ENCODE measurements at places on chromosomes 3 and 15.

GRCh38 chr3:58544541-58544940 lies 7.6 kb upstream of the ACOX2 start:
- no peak for DNase-seq

- DNase-seq: no peak
Observed at GRCh38 chr15:90889736-90890456, 5.6 kb downstream of the FES start.

- DNase-seq: no peak
Observed at GRCh38 chr3:174100744-174101143, 703.2 kb downstream of the NLGN1 start.

- no peak for DNase-seq
Observed at GRCh38 chr3:164306042-164306441, 772.3 kb downstream of the SI start.

- no peak for DNase-seq
Observed at GRCh38 chr15:95018888-95019545, 787.7 kb downstream of the MCTP2 start.

- no peak for DNase-seq
Observed at GRCh38 chr3:56851966-56852884, 50.5 kb upstream of the ARHGEF3 start.

GRCh38 chr3:170270282-170270881 lies 48.2 kb downstream of the PRKCI start:
- no peak for DNase-seq

- DNase-seq: no peak
Observed at GRCh38 chr15:67505675-67506572, 15.0 kb upstream of the C15orf61 start.

DNA sequence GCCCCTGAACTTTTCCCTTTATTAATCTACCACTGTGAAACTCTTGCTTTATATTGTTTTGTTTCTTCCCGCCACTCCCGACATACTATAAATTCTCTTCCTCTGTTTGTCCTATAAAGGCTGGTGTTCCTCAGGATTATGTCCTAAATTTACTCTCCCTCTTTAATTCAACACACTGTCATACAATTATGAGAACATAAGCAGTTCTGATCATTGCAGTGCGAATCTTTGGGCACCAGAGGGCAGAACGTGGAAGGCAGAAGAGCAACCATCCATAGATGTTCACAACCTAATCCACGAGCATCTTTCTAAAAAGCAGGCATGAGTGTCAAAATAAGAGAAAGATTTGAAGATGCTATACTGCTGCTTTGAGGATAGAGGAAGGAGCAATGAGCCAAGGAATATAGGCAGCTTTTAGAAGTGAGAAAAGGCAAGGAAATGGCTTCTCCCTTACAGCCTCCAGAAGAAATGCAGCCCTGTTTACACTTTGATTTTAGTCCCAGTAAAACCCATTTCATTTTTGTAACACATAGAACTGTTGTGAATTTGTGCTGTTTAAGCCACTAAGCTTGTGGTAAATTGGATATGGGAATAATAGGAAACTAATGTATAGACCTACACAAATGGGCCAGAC lies 179.4 kb downstream of the GBE1 start:
- no peak for DNase-seq

- no peak for DNase-seq
Observed at GRCh38 chr3:134318166-134318565, 56.1 kb downstream of the AMOTL2 start.

- no peak for DNase-seq
Observed at GRCh38 chr3:30934208-30934550, 39.7 kb upstream of the GADL1 start.

DNA sequence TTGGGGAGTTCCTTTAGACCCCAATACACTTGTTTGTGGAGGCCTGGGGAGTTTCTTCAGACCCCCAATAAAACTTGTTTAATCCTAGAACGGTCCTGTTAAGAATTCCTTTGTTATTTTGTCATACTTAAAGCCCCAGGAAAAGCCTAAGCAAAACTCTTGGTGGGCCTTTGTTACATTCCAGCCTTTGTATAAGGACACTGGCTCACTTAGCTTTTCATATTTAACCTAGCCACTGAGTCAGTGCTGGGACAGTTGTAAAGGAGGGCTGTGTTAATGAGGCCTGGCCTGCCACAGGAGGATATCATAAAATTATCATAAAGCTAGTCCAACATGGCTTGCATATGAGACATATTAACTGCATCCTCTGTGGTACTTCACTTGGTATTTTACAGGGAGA lies 760.1 kb downstream of the ZNF385D start:
- DNase-seq: no peak

- no peak for DNase-seq
Observed at GRCh38 chr3:104632947-104633346, 733.8 kb upstream of the ALCAM start.

DNA sequence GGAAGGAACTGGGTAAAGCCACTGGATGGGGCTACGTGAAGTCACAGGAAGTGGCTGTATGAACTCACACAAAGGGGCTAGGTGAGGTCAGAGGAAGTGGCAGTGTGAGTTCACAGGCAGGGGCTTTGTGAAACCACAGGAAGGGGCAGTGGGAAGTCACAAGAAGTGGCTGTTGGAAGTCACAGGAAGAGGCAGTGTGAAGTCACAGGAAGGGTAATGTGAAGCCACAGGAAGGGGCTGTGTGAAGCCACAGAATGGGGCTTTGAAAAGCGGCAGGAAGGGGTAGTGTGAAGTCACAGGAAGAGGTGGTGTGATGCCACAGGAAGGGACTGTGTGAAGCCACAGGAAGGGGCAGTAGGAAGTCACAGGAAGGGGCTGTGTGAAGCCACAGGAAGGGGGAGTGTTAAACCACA lies 34.6 kb downstream of the GASK1A start:
- no peak for DNase-seq

GRCh38 chr3:46932455-46933225 lies 43.9 kb downstream of the CCDC12 start:
- DNase-seq: no peak

- DNase-seq: no peak
Observed at GRCh38 chr15:48283396-48284145, 47.7 kb upstream of the DUT start.

DNA sequence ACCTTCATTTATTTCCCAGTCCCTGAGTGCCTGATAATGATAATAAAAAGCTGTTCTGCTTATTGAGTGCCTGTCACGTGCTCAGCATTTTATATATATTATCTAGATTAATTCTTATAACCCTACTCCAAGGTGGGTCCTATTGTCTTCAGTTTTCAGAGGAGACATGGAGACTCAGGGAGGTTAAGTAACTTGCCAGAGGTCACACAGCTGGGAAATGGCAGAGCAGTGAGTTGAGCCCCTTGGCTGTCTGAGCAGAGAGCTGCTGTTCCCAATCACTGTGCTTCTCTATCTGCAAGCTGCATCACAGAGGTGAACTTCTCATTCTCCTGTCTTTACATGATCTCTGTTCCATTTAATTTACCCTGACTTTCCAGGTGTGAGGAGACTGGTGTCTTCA lies 32.3 kb upstream of the MRPS22 start:
- DNase-seq: no peak

GRCh38 chr15:78921940-78922339 lies 22.9 kb downstream of the CTSH start:
- DNase-seq: no peak

GRCh38 chr3:3117651-3118050 lies 7.5 kb upstream of the IL5RA start:
- DNase-seq: no peak

DNA sequence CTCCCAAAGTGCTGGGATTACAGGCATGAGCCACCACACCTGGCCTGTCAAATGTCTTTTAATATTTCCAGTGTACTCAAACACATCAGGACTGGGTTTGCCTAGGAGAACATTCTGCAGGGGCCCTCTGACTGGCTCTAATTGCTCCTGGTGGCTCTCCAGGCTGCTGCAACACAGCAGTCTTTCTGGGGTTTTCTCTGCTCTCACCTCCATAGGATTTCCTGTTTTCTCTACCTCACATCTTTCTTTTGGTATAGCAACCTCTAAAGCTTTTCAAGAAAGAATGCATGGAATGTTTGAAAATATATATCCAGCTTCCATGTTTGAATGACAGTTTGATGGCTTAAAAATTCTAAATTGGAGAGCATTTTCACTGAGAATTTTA lies 83.3 kb upstream of the IGSF10 start:
- DNase-seq: no peak

DNA sequence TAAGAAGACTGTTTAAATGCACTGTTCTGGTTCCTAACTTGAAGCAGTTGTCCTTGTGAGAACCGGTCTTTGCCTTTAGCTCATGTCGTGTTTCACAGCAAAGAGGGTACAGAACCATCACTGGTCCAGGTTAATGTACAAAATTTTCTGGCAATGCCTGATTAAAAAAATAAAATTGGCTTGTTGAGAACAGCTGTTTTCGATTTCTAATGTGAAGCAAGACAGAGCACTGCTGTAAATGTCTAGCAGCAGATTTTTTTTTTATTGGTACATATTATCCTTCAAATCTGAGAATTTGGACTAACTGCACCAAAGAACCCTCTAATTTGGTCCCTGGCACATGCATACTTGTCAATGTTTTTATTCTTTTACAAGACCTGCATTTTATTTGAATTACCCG lies 103.3 kb downstream of the STT3B start:
- DNase-seq: no peak

- no peak for DNase-seq
Observed at GRCh38 chr3:77254967-77255831, 215.3 kb downstream of the ROBO2 start.

DNA sequence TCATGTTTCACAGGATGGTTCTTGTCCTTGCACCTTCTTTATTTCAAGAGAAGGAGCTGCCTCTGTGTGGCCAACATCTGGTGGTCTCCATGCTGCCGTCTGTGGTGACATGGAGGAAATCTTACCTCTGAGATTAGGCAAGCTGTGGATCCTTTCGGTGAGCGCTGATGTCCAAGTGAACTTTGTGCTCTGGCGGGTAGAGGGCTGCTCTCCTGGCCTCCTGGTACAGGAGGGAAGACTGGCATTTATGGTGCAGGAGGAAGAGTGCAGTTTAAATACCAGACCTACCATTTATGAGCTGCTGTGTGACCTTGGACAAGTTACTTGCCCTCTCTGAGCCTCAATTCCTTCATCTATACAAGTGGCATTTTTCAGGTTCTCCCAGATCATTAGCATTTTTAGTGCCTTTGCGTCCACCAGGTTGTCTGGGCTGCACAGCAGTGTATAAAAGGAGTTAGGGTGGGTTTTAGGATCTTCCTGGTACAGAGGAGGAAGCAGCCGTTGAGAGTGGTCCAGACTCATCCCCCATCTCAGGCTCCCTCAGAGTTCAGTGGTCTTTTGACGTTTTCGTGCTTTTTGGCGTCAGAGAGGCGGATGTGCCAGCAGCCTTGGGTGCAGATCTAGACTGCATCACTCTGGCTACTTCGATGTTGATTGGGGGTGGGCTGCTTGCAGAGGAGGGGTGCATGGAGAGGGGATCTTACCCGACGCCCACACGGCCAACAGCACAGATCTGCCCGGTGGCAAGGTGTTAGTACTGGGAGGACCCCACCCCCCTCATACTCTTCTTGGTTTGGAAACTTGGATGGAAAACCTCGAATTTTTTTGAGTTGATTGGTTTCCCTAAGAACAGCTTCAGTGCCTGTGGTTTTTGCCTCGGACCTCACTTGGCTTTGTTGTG lies 162.2 kb downstream of the ITPR1 start:
- no peak for DNase-seq

DNA sequence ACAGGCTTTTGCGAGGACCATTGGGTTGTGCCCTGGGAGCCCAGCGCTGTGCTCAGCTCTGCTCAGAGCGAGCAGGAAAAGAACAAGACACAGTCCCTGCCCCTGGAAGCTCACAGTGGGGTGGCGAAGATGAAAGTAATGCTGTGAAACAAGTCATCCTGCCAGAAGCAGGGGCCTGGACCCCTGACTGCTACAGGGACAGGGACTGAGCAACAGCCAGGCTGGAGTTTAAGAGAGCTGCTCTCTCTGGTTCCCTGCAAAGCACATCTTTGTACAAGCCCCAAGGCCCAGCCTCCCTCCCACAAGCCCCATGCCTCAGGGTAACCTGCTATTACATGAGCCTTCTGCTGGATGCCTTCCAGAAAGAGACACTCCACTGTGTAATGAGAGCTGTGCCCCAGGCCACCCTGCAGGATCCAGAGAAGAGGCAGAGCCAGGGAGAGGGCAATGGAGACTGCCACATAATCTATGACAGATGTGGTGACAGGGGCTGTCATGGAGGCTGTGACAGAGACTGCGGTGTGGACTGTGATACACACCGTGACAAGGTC lies 7.1 kb upstream of the HCN4 start:
- DNase-seq: no peak

DNA sequence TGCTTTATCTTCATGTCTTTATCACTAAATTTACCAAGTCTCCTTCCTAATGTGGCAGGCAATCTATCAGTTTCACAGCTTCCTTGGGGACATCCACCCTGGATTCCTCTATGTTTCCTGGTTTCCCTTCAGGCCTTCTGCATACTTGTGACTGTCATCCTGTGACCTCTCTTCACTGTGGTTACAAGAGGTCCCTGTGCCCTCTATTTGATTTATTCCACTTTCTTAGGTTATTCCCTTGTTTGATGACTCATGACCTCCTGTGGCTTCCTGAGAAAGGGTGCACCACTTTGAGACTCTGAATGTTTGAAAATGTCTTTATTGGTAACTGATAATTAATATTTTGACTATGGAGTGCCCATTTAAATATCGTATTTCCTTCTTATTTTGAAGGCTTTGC lies 60.5 kb upstream of the KY start:
- no peak for DNase-seq
